SK-N-SH (cell line): ENCODE measurements at places on chromosomes 6 and 20.
A peak's percentile ranks its signal among the peaks of the same experiment; 100 is the strongest.

- no peak overlapping the region; the same call in 1 of the 2 replicates for H3K4me3 ChIP-seq
- H3K27me3 ChIP-seq = no peaks in the 10 kb centered on the region
- H3K4me1 ChIP-seq = peaks cover 16% of the 10 kb centered on the region
- DNase-seq = no peak
- no peak overlapping the region; the same call in 1 of the 2 replicates for H3K27ac ChIP-seq
Observed at GRCh38 chr6:68640491-68640835, 5.4 kb downstream of the ADGRB3 start.

DNA sequence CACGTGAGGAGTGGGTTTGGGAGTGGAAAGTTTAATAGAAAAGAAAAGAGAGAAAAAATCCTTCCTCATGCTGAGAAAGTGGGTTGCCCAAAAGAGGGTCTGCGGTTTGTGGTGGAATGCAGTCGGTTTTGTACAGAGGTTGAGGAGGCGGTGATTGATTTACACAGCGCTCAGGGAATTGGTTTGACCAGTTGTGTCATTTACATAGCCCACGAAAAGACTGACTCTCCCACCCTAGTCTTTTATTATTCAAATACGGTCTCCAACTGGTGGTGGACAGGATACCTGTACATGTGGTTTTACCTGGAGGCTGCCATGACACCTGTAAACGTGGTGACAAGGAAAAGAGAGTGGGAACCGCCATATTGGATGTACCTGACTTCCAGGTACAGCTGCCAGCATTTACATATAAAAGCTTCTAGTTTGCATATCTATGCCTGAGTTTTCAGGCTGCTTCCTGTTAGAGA is 42.1 kb downstream of the HLA-DPB1 start:
- no peak overlapping the region for H3K27ac ChIP-seq
- H3K4me1 ChIP-seq = no peaks in the 10 kb centered on the region
- DNase-seq = no peak

- no peaks in the 10 kb centered on the region for H3K4me1 ChIP-seq
- no peak overlapping the region for H3K4me3 ChIP-seq
- H3K27me3 ChIP-seq = no peaks in the 10 kb centered on the region
- no peak for DNase-seq
- no peak overlapping the region for H3K27ac ChIP-seq
Observed at GRCh38 chr20:34271956-34272355, 30.7 kb downstream of the ASIP start.

DNA sequence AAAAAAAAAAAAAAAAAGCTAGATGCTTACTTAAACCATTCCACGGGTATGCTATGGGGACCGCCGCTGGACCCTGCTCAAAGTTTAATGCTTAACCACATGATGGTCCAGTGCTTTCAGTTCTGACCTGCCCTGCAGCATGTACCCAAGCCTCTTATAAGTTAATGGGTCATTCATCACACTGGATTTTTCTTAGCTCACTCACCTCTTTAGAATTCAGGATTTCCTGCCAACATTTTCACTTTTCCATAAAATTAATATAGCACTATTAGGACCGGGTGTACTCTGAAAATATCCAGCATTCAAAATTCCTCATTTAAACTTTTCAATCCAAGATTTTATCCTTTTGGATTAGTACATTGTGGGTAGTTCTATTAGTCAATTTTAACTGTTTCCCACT is 140.8 kb downstream of the ALDH8A1 start:
- no peak overlapping the region for H3K4me3 ChIP-seq
- H3K36me3 ChIP-seq = no peaks in the 10 kb centered on the region
- no peak for DNase-seq
- no peaks in the 10 kb centered on the region for H3K4me1 ChIP-seq

- H3K4me1 ChIP-seq = no peaks in the 10 kb centered on the region
- DNase-seq = no peak
- H3K4me3 ChIP-seq = no peak overlapping the region
- no peaks in the 10 kb centered on the region for H3K36me3 ChIP-seq
- no peaks in the 10 kb centered on the region for H3K27me3 ChIP-seq
- no peak overlapping the region for H3K27ac ChIP-seq
Observed at GRCh38 chr6:42707595-42707994, 14.8 kb downstream of the PRPH2 start.

DNA sequence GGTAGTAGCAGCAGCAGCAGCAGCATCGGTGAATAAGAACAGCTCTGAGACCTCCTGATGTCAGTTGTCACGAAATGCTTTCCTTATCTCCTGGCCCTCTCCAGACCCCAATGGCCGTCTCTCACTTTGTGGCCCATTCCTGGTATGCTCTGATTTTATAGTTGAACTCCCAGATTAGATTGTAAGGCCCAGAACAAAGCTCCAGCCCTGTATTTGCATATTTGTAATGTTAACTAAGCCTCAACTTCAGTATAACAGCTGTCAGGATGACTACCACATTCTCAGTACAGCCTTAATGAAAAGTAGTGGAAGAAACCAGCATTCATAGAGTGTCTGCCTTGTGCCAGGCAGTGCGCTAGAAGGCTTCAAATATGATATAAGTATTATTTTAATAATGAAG is 180.9 kb downstream of the SASH1 start:
- H3K4me3 ChIP-seq = no peak overlapping the region
- H3K36me3 ChIP-seq = peaks cover 10% of the 10 kb centered on the region; the same call in 1 of the 2 replicates
- no peaks in the 10 kb centered on the region for H3K27me3 ChIP-seq
- DNase-seq = no peak

- DNase-seq = no peak
- no peaks in the 10 kb centered on the region for H3K27me3 ChIP-seq
- no peak overlapping the region for H3K4me3 ChIP-seq
- no peaks in the 10 kb centered on the region for H3K4me1 ChIP-seq
- H3K36me3 ChIP-seq = no peaks in the 10 kb centered on the region
Observed at GRCh38 chr6:118584911-118585310, 36.8 kb downstream of the PLN start.

GRCh38 chr6:168121303-168121665 is 42.3 kb upstream of the FRMD1 start:
- H3K27me3 ChIP-seq = no peaks in the 10 kb centered on the region
- H3K27ac ChIP-seq = no peak overlapping the region
- H3K4me1 ChIP-seq = no peaks in the 10 kb centered on the region

- no peaks in the 10 kb centered on the region for H3K27me3 ChIP-seq
- no peaks in the 10 kb centered on the region for H3K36me3 ChIP-seq
- DNase-seq = peak; percentile 62
- H3K4me1 ChIP-seq = no peaks in the 10 kb centered on the region
- no peak overlapping the region for H3K27ac ChIP-seq
Observed at GRCh38 chr6:71259888-71260604, 28.6 kb upstream of the OGFRL1 start.

DNA sequence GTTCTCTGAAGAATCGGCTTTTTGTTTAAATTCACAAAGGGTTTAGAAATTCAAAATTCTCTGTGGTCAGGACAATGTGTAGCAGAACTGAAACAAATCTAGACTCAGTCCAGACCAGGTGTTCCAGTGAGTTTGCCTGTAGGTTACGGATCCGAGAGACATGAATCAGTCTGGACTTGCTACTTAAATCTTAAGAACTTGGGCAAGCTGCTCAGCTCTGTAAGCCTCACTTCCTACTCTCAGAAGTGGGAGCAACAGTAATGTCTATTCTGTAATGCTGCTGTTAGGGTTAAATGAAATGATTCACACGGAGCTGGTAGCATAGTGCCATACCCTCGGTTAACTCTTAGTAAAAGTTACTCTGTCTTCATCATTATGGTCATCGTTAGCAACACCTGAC is 37.7 kb downstream of the HECA start:
- no peak overlapping the region for H3K4me3 ChIP-seq
- no peak for DNase-seq
- no peak overlapping the region for H3K27ac ChIP-seq
- no peaks in the 10 kb centered on the region for H3K36me3 ChIP-seq

- no peak overlapping the region for H3K27ac ChIP-seq
- no peaks in the 10 kb centered on the region for H3K36me3 ChIP-seq
- no peaks in the 10 kb centered on the region for H3K27me3 ChIP-seq
- no peak overlapping the region for H3K4me3 ChIP-seq
- H3K4me1 ChIP-seq = no peaks in the 10 kb centered on the region
- DNase-seq = peak; percentile 11
Observed at GRCh38 chr6:169156108-169156792, 97.4 kb downstream of the THBS2 start.

DNA sequence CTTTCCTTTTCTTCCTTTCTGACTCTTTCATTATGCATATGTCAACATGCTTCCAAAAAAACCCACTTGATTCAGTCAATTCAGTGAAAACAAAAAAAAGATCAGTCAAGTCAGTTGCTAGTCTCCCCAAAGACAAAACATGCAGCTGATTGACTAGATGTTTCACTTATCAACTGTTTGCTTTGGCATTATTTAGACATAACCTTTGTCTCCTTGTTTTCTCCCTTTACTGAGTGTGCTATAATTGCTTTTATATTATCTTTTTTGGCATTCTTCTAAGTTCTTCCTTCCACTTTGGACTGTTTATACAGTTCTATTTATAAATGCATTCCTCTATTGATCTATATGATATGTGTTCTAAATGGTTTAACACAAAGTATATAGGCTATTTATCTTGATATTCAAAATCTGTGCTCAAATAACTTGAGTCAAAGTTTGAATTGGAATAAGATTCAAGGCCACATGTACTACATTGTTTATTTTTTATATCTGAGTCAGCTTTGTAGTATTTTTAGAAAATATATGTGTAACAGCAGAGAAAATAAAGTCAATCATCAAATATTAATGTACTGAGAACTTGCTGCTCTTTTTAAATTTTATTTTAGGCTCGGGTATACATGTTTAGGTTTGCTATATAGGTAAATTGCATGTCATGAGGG is 260.5 kb downstream of the CENPW start:
- no peak overlapping the region for H3K27ac ChIP-seq
- no peaks in the 10 kb centered on the region for H3K4me1 ChIP-seq
- no peak for DNase-seq
- no peaks in the 10 kb centered on the region for H3K36me3 ChIP-seq
- H3K4me3 ChIP-seq = no peak overlapping the region

- no peak for DNase-seq
- H3K4me3 ChIP-seq = no peak overlapping the region
- H3K27me3 ChIP-seq = no peaks in the 10 kb centered on the region
- H3K4me1 ChIP-seq = peaks cover 60% of the 10 kb centered on the region
Observed at GRCh38 chr6:85470023-85470410, 20.1 kb downstream of the NT5E start.

- no peak for DNase-seq
- H3K36me3 ChIP-seq = no peaks in the 10 kb centered on the region
- no peaks in the 10 kb centered on the region for H3K4me1 ChIP-seq
- peaks cover 23% of the 10 kb centered on the region for H3K27me3 ChIP-seq
Observed at GRCh38 chr6:131838051-131838450, 30.2 kb downstream of the ENPP1 start.

DNA sequence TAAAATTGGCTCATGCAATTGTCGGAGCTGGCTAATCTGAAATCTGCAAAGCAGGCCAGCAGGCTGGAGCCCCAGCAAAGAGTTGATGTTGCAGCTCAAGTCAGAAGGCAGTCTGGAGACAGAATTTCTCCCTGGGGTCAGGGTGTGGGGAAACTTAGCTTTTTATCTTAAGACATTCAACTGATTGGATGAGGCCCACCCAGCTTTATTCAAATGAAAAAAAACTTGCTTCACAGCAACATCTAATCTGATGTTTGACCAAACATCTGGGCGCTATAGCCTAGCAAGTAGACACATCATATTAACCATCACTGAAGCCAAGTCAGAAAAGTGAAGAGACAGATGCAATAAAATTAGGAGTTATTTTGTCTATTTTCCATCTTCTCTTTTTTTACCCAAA is 108.8 kb upstream of the CCDC28A start:
- H3K27ac ChIP-seq = no peak overlapping the region
- H3K4me3 ChIP-seq = no peak overlapping the region
- no peaks in the 10 kb centered on the region for H3K36me3 ChIP-seq
- no peaks in the 10 kb centered on the region for H3K4me1 ChIP-seq

DNA sequence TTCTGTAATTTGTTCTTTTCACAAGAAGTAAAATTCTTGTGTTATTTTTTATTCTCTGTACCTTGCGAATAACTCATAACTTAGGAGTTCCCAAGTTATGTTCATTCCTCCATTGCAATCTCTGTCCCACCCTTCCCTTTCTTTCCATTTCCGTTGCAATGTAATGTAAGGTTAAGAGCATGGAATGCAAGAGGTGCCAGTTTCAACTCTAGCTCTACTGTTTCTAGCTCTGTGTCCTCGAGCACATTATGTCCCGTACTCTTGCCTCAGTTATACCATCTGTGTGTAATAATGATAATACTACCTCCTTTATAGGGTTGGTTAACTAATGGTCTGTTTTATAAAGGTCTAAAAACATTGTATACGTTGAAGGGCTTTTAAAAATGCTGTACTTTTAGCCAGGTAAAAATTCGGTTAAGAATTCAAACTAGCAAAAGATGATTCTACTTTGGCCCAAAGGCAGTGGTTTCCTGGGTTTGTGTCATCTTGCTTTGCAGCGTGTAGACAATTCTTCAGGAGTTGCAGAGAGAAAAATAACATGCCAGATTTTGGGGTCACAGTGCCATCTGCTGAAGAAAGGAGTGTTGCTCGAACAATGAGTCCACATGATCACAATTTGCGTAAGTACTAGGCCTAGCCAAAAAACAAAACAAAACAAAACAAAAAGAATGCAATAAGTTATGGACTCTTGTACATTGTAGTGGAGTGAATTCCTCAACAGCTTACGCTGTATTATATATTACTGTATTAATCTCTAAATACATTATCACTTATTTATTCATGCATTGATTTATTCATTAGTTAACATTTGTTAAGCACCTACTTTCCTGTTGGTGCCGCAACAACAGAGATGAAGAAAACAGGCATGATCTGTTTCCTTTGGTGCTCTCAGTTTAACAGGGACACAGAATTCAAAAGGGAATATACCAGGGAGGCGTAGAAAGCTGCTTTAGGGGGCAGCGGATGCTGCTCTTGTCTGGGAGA is 10.0 kb upstream of the PFDN4 start:
- no peaks in the 10 kb centered on the region for H3K4me1 ChIP-seq
- no peak overlapping the region for H3K4me3 ChIP-seq
- no peaks in the 10 kb centered on the region for H3K27me3 ChIP-seq
- H3K27ac ChIP-seq = no peak overlapping the region
- no peaks in the 10 kb centered on the region for H3K36me3 ChIP-seq
- DNase-seq = no peak

- H3K4me1 ChIP-seq = peaks cover 16% of the 10 kb centered on the region
- H3K27ac ChIP-seq = no peak overlapping the region
- H3K27me3 ChIP-seq = no peaks in the 10 kb centered on the region
- DNase-seq = no peak
- H3K36me3 ChIP-seq = no peaks in the 10 kb centered on the region
Observed at GRCh38 chr6:3915076-3915791, 66.1 kb downstream of the FAM50B start.

- no peak for DNase-seq
- no peaks in the 10 kb centered on the region for H3K27me3 ChIP-seq
- no peak overlapping the region for H3K27ac ChIP-seq
- H3K36me3 ChIP-seq = peaks cover 5% of the 10 kb centered on the region; the same call in 1 of the 2 replicates
- no peak overlapping the region for H3K4me3 ChIP-seq
Observed at GRCh38 chr20:47676912-47677634, 108.2 kb downstream of the SULF2 start.

- no peaks in the 10 kb centered on the region for H3K4me1 ChIP-seq
- no peak overlapping the region for H3K27ac ChIP-seq
- no peaks in the 10 kb centered on the region for H3K27me3 ChIP-seq
- DNase-seq = no peak
- H3K4me3 ChIP-seq = no peak overlapping the region
Observed at GRCh38 chr6:153787341-153787606, 251.8 kb upstream of the OPRM1 start.
